ENCODE measurements at places on chromosomes 1 and 21. TPM values are rescaled to one million over a fixed set of nuclear protein-coding genes. Genes with fewer than 3 reads are reported as not detected.

GRCh38 chr1:169027607-169028320 lies 78.7 kb upstream of the ATP1B1 start:
- no peak overlapping the region for H3K4me3 ChIP-seq
- DNase-seq = no peak
- H3K27ac ChIP-seq = no peak overlapping the region
- H3K4me1 ChIP-seq = no peaks in the 10 kb centered on the region
- no peaks in the 10 kb centered on the region for H3K27me3 ChIP-seq
- H3K36me3 ChIP-seq = no peaks in the 10 kb centered on the region

Gene SYTL1
- under 0.01 TPM for total RNA-seq

Gene UBQLN4
- total RNA-seq = 8.7 TPM

- H3K36me3 ChIP-seq = no peaks in the 10 kb centered on the region
- peaks cover 4% of the 10 kb centered on the region for H3K4me1 ChIP-seq
These were observed at the start of gene CIART for GRCh38 chr1:150281758-150282557. TSS of gene CIART (plus strand) at chr1:150282554. CDS start at chr1:150283268, 714 bp downstream.

DNA sequence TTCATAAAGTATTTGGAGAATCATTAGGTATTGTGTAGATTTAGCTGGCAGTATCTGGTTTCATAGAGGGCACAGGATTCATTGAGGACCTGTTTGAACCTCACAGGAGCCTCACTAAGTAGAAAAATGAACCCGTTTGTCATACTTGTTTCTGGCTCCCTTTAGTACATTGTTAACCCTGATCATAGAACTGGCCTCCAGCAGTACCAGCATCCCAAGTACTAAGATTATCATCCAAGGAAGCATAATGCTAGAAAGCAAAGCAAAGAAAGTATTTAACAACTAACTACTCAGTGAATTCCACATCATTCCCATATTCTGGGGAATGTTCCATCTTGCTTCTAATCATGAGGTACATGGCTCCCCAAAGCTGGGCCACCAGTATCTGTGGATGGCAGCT lies 54.9 kb downstream of the IVNS1ABP start:
- DNase-seq = no peak
- no peaks in the 10 kb centered on the region for H3K36me3 ChIP-seq
- no peak overlapping the region for H3K27ac ChIP-seq
- no peak overlapping the region for H3K4me3 ChIP-seq
- no peaks in the 10 kb centered on the region for H3K4me1 ChIP-seq
- H3K27me3 ChIP-seq = no peaks in the 10 kb centered on the region

DNA sequence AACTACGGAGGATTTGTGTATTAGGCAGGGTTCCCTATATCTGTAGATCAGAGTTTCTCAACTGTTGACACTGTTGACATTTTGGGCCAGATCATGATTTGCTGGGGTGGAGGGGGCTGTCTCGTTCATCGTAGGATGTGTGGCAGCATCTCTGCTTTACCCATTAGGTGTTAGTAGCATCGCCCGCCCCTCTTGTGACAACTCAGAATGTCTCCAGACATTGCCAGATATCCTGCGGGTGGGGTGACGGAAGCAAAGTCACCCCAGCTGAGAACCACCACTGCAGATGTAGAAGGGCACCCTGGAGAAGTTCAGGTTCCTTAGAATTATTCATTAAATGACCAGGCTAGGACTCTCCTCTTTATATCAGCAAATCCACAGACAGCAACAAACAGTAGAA lies 125.9 kb downstream of the CLIC6 start:
- DNase-seq = no peak
- peaks cover 23% of the 10 kb centered on the region for H3K36me3 ChIP-seq

All from fibroblast of lung (primary cell).